Stimulated activated CD4-positive, alpha-beta T cell treated with anti-CD3 and anti-CD28 coated beads, Interleukin-1b, Interleukin-23, amount 100 ng/mL, for 1 hour (primary cell): ENCODE measurements at places on chromosomes 11 and 22.

DNA sequence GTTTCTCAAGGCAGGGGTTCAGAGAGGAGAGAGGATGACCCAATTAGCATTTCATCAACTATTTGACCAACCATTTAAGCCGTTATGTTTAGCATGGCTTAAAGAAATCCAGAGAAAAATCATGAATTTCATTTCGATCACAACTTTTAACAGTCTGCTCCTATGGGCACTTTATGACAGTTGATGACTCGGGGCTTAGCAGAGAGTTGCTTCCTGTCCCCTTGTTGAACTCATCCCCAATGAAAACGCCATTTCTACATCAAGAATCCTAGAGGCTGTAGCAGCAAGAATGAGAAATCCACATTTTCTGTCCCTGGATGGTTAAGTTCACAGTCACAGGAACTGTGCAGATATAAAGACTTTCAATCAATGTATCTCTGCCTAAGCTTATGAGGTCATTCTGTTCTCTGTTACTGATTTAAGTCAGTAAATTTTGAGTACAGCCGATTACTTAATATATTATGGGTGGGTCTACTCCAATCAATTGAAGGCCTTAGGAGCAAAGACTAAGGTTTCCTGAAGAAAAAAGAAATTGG is 81.1 kb downstream of the BDNF start:
- DNase-seq, result no peak

DNA sequence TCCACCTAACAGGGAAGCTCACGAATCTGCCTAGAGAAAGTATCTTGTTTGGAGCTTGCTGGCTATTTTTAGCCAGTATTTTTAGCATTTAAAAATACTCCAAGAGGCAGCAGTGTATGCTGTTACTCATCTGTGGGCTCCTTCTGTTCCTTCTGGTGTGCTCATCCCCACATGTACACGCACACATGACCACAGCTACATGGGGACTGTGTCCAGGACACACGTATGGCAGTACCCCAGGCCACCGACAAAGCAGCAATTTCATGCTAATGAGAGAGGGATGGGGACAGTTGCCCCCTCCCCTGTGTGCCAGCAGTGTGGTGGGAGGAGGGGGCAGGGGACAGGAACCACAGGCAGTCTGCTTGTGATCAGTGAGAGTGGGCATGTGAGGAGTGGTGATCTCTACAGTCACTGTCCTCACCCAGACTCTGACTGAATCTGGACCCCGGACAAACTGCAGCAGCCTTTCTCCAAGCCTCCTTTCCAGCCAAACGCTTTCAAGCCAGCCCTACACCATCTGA is 16.4 kb downstream of the USP2 start:
- DNase-seq, result no peak

DNA sequence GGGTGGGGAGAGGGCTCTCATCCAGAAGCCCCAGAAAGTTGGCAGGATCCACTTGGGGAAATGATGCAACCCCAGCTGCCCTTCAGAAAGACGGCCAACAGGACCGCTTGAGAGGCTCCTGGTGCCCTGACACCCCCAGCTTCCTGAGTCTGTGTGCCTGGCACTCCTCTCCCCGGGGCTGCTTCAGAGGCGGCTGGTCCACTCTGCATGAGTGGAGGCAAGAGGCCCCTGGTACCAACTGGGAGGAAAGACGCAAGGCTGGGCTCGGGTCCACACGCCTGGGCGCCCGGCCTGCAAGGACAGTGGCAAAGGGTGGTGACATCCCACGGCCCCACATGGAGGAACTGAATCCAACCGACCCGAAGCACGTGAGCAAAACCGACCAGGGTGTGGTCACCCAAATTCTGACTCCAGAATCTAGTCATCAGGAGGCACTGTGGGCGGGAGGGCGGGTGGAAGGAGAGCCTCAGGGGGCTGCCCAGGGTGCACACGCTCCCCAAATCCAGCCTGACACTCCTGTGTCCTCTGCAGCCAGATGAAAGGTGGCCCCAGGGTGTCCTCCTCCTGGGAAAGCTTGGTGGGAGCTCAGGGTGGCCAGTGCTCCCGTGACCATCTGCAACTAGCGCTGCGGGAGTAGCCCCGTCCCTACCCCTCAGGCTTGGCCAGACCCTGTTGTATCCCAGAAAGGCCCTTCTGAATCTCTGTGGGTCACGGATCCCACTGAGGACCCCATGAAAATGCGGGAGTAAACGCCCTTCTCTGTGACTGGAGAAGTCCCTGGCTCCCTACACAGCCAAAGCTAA is 3.7 kb downstream of the RNH1 start:
- no peak for DNase-seq

- DNase-seq, result no peak
These were observed 11.1 kb downstream of the IGHMBP2 start for GRCh38 chr11:68914761-68915160.

GRCh38 chr11:93268287-93269040 is 62.1 kb upstream of the DEUP1 start:
- DNase-seq, result no peak

DNA sequence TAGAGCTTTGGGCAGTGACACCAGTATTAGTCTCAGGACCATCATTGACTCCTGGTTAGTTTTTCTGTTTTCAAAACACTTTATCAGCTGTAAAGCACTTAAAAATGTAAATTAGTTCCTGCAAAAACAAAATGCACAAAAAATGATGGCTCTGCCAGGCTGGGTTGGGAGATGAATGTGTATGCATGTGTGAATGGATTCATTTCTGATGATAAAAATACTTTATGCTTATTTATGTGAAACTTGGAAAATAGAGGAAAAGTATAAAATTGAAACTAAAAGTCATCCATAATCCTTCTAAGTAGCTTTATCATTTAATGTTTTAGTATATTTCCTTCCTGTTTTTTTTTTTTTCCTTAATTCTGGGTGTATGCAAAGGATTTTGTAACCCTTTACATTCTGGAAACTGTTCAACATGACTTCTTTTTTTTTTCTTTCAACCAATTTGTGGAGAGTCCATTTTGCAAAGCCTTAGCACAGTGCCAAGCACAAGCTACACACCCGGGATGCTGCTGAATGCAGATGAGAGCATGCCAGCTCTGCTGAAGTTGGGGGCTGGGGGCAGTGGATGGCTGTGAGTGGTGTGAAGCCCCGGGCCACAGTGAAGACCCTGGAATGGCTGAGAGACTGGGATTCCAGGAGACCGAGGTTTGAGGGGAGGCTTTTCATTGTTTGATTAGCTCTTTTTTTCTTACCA is 37.6 kb downstream of the PTPRJ start:
- DNase-seq, result no peak

DNA sequence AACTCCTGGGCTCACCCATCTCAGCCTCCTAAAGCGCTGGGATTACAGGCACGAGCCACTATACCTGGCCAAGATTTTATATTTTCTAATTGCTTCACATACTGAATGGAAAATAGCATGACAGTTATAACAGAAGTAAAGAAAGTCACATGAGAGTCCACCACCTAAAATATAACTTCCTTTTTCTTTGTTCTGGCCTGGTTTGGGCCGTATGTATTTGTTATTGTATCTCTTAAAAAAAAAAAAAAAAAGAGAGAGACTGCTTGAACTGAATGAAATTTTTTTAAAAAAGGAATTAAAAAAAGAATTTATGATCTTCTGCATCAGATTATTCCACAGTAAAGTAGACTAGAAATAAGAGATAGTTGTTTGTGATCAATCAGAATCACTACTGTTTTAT is 86.0 kb upstream of the GRIK4 start:
- no peak for DNase-seq

GRCh38 chr22:24069721-24070120 is 58.6 kb downstream of the CABIN1 start:
- no peak for DNase-seq

GRCh38 chr11:100061006-100061405 is 626.1 kb upstream of the ARHGAP42 start:
- no peak for DNase-seq

- DNase-seq, result no peak
These were observed 1.0 kb upstream of the PLAAT2 start for GRCh38 chr11:63564056-63564774.

GRCh38 chr11:134014511-134014910 is 54.4 kb upstream of the JAM3 start:
- no peak for DNase-seq

- no peak for DNase-seq
These were observed 612 bp downstream of the GTSE1 start for GRCh38 chr22:46297151-46297812.

- DNase-seq, result no peak
These were observed 126.1 kb downstream of the BRD1 start for GRCh38 chr22:49701380-49702067.

DNA sequence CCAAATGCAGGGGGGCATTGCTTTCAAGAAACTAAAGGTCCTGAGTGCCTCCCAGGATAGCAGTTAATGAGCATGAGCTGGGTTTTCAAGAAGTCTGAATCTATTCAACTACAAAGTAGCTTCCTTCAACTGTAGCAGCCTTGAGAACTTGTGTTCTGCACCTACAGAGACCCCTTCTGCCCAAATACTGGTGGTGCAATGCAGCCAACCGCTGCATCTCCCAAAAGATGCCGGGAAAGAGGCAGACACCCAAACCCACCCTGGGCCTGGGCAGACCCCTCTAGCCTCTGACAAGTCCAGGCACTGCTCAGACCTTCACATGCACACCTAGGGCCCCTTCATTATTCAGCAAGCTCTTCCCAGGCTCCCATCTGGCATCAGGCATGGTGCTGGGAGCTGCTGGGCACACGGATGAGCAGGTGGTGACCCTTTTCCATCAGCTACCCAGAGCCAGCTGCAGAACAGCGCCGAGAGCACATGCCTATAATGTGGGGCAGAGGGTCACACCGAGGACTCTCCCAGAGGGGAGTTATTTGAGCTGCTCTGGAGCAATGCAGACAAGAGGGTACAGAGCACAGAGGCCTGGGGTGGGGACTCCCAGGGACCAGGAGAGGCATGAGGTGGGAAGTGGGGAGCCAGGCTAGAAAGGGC is 44.9 kb upstream of the ETS1 start:
- DNase-seq, result peak; percentile 9

DNA sequence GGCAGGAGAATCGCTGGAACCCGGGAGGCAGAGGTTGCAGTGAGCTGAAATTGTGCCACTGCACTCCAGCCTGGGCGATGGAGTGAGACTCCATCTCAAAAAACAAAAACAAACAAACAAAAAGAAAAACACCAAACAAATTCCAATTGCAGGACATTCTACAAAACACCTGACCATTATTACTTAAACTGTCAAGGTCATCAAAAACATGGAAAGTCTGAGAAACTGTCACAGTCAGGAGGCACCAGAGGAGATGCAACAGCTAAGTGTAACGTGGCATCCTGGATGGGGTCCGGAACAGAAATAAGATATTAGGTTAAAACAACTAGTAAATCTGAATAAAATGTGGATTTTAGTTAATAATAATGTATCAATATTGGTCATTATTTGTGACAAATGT is 914 bp upstream of the DNAJB13 start:
- no peak for DNase-seq

GRCh38 chr11:70159627-70160570 is 43.2 kb upstream of the FADD start:
- DNase-seq, result no peak

GRCh38 chr11:64659417-64660144 is 63.4 kb downstream of the NRXN2 start:
- no peak for DNase-seq

DNA sequence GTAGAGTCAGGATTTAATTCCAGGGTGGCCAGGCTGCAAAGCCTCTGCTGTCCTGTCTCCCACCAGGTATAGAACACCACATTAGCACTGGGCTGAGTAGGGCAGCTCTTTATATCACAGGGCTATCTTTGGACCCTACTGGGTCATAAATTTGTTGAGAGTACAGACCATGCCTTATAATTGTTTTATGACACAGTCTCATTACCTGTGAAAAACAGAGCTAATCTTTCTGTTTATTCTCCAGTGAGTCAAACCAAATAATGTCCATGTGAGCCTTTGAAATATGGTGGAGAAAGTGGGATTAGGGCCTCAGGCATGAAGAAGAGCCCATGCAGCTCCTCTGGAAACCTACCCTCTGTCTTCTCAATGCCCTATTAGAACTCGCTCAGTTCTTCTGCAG is 49.6 kb upstream of the KIRREL3 start:
- DNase-seq, result no peak

DNA sequence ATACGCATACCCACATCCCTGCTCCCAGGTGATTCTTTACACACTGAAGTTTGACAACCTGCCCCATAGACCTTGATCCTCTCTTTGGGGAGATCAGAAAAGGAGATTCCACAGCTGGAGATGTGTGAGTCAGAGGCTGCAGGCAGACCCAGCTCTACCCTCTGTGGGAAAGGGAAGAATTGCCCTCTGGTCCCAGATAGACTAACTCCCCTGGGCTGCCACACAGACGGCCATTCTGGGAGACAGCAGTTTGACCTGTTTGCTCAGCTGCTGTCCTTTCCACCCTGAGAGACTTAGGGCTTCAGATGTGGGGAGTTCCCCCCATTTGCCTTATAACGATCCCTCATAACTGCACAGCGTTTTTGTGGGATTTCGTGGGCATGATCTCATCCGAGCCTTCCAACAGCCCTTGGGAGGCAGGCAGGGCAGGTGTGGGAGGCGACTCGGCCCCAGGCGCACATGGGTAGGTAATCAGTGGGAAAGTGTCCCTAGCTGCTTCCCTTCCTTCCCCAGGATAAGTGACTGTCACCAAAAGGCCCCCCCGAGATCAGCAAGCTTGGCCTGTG is 14.1 kb downstream of the FAM83F start:
- no peak for DNase-seq
